T follicular helper cell (primary cell): ENCODE measurements at places on chromosomes 1 and 21.

DNA sequence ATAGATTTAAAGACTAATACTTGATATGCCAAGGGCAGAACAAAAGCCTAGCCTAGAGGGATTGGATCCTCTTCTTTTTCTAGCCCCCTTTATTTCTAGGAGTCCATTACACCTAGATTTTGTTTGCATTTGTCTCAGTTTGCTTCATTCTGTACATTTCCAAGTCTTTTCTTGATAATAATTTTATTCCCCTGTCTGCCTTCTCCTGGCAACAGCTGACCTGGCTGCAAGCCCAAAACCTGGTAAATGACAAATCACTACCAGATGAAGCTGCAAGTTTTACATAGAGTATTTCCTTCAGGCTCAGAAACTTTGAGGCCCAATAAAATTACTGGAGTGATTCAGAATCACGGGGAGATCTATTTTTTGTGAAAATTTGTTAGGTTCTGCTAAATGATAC, 36.5 kb upstream of the LHX8 start:
- no peak for DNase-seq

DNA sequence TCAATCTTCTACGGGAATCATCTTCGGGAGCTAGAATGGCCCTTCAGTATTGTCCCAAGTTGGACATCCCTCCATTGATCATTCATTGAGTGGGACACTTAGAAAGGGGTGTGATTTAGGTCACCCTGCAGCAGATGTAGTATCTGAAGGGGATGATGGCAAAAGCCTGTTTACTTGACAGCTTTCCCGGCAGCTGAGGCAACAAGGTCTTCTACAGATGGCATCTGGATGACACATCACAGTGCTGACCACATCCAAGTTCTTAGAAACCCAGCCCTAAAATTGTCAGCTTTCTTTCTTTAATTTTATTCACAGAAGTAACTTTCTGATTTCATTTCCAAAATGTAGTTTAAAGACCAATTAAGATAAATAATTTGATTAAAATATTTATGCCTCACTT, 150.3 kb downstream of the AMY1C start:
- DNase-seq: no peak

- no peak for DNase-seq
Measured at GRCh38 chr1:166069390-166069789, 97.4 kb downstream of the FAM78B start.

DNA sequence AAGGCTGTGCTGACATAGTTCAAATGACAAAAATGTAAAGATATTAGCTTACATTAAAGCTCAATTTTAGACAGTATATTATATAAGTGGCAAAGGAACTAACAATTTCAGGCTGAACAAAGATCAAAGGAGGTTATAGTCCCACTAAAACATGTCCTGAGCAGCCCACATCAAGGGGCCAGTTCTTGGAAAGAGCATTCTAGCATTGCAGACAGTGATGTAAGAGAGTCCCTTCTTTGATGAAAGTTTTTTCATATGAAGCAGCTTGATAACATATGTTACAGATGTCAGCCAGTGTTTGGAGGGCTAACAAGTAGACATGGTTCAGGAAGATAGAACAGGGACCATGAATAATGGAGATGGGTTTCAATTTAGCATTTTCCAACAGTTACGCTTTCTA, 301.7 kb downstream of the NTNG1 start:
- DNase-seq: no peak

- no peak for DNase-seq
Measured at GRCh38 chr21:29818383-29818921, 121.3 kb downstream of the GRIK1 start.

- no peak for DNase-seq
Measured at GRCh38 chr1:10249808-10250457, 39.6 kb downstream of the KIF1B start.

- DNase-seq: no peak
Measured at GRCh38 chr1:184075055-184076029, 23.8 kb downstream of the TSEN15 start.

- no peak for DNase-seq
Measured at GRCh38 chr1:3490046-3490745, 35.7 kb downstream of the ARHGEF16 start.

DNA sequence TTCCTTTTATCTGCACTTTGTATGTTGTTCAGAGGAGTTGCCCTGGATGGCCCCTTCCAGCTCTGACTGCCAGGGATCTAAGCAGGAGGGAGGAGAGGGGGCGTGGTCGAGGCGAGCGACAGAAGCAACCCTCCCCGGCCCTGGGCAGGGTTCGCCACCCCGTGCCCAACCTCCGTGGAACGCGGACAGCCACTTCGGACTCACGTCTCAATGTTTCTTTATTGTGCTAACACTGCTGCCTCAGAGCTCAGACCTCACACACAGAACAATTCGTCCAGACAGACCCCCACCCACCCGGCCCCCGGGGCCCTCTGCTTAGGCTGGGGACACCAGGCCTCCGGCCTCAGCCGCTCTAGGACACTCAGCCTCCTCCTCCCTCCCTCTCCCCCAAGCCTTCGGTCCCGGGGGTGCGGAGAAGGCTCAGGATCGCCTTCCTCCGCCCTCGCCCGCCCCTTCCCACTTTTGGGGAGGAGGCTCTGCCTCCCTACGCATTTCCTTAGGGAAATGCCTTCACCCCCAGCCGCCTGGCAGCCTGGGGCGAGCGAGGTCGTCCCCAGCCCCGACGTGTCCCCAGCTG, 8.3 kb downstream of the VSIG8 start:
- no peak for DNase-seq

- no peak for DNase-seq
Measured at GRCh38 chr1:67339623-67340343, 32.1 kb downstream of the IL12RB2 start.

DNA sequence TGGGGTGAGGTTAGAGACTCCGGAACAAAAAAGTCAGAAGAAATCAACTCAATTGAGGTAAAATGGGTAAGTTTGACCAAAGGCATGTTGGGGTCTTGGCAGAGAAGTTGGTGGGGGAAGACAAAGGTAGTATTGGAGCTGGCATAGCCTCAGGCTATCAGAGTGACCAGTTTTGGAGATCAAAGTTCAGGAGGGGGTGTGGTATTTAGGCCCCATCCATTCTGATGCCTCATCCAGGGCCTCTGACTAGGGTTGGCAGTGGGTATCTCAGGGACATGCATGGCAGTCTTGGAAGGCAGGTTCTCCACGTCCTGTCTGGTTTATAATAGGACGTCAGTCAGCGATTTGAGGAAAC, 73.2 kb upstream of the TRABD2B start:
- no peak for DNase-seq

DNA sequence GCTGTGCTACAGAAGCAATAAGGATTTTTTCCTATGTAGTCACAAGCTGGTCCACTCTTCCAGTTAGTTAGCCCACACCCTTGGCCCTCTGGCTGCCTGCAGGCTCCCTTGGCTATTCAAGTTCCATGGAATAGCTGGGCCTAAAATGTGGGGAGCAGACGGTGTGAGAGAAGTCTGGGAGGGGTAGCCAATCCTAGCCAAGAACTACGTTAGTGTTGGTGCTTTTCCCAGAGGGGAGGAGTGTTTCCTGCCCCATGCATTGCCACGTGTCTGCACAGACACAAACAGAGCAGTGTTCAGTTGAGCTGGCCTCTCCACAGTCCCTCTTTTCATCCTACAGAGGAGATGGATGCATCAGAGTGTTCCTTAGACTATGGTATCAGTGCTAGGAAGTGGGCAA, 59.0 kb upstream of the IPO9 start:
- no peak for DNase-seq

- DNase-seq: no peak
Measured at GRCh38 chr1:3359351-3359750, 95.1 kb upstream of the ARHGEF16 start.

DNA sequence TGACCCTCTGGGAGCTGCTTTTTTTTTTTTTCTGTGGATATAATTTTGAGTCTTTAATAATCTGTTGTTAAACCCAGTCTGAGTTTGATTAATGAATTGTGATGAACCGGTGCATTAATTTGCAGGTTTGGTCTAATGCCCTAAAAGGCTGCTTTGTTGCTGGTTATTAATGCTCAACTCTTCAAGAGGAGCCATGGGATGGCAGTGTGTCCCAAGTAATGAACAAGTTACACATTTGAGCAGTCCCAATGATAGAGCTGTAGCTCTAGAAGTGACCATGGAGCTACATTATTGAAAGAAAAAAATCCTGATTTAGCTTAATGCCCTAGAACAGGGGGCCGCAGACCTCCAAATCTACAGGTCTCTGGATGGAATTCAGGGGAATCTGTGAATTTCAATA, 53.1 kb downstream of the RWDD3 start:
- DNase-seq: no peak

DNA sequence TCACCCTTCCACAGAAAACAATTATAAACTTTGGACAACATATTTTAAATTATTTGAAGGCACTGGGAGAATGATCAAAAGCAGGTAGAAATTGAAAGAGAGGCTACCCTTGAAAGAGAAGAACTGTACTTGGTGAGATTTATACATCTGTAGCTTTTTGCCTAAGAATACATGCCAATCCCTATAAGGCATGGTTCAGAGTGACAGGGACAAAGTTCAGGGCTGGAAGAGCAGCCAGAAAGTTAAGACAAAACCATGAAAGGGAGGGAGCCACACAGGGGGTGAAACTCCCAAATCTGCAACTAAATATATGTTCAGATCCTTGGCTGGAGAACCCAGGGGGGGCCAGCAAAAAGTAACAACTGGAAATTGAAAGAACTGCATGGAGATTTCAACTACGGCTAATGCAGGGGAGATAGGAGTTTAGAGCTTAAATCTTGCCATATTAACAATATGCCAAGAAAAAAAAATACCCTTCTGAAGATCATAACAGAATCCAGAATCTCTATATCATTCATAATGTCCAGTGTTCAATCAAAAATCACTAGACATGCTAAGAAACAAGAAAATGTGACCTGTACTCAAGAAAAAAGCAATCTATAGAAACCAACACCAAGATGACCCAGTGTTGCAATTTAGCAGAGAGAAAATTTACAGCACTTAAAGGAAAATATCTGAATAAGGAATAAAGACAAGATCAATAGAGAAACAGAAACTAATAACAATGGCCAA, 25.5 kb downstream of the PACC1 start:
- no peak for DNase-seq

- DNase-seq: no peak
Measured at GRCh38 chr1:186214791-186215190, 160.3 kb downstream of the TPR start.

DNA sequence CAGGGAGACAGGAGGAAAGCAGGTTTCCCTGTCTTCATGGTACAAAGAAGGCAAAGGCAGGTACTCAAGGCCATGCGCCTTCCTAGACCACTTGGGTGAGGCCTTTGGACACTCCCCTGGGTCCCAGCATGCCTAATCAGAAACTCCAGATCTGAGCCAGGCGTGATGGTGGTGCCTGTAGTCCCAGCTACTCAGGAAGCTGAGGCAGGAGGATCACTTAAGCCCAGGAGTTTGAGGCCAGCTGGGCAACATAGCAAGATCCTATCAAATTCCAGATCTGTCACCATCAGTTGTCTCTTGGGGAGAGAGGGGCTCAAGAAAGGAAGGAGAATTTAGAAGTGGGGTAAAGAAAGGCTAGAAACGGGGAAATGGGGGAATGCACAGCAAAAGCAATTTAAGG, 96.3 kb upstream of the SLC25A33 start:
- DNase-seq: no peak
